ACHN (cell line): ENCODE measurements at places on chromosomes 7 and 10.

GRCh38 chr10:5274795-5275194 lies 78.2 kb downstream of the AKR1C4 start:
- DNase-seq, result no peak

- no peak for DNase-seq
Observed at GRCh38 chr10:80066809-80067208, 11.7 kb upstream of the TMEM254 start.

DNA sequence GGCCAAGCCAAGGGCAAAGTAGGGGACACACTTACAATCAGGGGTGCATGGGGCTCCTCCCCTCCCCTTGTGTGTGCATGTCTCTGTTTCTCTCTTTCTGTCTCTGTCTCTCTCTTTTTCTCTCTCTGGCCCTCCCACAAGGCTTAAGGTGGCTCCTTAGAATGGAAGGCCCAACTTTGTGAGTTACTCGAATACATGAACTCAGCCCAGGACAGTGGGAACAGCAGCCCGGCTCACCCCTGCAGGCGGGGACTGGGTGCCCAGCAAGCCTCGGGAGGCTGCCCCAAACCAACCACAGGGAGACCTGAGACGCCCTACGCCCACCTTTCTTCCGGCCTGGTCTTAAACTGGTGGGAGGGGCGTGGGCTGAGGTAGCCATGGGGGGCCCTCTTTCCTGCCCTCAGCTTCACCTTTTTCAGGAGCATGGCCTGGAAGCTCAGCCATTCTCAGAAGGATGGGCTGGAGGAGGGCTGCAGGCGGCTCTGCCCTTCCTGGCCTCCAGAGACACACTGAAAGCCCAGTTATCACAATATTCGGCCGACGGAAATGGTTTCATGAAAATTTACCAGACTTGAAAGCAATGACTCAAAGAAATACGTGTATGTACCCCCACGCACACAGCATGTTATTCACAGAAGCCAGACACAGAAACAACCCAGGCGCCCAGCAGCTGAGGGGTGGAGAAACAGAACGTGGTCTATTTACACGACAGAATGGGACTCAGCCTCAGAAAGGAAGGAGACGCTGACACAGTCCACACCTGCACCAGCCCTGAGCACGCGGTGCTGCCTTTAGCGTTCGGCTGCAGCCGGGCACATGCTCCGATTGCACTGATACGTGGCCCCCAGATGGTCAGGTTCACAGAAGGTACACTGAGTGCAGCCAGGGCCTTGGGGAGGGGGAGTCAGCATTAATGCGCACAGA lies 229.5 kb downstream of the PTPRN2 start:
- no peak for DNase-seq

DNA sequence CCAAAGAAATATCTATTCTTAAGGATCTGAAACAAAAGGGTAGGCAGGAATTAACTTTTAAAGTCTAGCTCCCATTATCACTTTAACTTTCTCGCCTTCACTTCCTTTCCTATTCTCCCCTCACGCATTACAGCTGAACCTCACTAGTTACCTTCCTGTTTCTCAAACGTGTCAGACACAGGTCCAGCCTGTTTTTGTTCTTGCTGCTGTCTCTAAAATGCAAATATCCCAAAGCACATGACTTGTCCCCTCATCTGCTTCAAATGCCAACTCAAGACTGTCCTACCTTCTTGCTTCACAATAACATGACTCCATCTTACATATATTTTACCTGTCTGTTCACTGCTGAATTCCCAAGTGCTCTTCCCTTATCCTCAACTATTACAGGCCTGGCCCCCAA lies 17.6 kb downstream of the ZDHHC6 start:
- DNase-seq, result no peak

GRCh38 chr7:151168003-151168786 lies 701 bp upstream of the GBX1 start:
- DNase-seq, result peak; percentile 59

DNA sequence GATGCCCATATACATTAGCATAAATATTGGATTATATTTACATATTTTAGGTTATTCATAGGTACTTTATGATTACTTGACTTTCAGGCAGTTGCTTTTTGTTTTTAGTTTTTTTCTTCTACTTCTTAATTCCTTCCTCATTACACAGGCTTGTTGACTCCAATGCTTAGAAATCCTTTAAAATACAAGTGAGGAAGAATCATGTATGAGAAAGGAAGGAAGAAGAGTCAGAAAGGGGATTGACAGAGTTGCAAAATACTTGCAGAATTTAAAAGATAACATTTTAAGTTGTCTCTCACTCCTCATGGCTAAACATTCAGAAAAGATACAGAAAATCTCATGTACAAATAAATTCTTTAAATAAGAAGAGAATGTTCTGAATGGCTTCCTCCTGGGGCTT lies 61.9 kb downstream of the ATXN7L1 start:
- no peak for DNase-seq

DNA sequence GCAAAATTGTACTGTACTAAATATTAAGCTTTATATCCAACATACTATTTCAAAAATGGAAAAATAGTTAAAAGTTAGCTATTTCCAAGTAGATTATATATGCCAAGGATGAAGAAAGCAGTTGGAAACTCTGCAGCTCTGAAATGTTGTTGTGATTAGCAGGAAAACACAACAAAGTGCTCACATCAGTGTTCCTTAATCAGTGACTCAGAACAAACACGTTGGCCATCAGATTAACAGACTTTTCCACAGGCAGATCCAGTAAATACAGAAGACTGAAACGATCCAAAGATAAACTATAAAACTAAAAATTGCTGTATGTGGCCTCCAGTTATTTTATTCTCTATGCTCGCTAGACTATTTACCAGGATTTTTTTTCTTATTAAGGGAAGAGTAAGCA lies 99.6 kb upstream of the SEMA3D start:
- DNase-seq, result no peak

- DNase-seq, result no peak
Observed at GRCh38 chr7:148290538-148290937, 300.0 kb upstream of the C7orf33 start.

GRCh38 chr7:2499719-2500430 lies 19.7 kb upstream of the LFNG start:
- DNase-seq, result no peak

DNA sequence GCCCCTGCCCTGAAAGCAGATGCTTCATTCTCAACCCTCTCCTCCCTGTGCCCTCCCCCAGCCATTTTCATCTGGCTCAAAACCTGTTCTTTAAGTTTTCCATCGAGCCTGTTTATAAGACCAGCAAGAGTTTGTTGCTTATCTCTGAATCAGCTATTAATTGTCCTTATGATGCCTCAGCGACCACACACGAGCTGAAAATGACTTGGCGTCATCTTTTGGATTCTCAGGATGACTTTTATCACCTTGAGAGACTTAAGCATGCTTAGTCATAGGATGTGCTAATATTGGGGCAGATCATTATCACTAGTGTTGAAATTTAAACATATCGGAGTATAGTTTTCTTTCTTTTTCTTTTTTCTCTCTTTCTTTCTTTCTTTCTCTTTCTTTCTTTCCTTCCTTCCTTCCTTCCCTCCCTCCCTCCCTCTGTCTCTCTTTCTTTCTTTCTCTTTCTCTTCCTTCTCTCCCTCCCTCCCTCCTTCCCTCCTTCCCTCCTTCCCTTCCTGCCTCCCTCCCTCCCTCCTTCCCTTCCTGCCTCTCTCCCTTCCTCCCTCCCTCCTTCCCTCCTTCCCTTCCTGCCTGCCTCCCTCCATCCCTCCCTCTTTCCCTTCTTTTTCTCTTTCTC lies 184.5 kb downstream of the PHTF2 start:
- DNase-seq, result no peak

DNA sequence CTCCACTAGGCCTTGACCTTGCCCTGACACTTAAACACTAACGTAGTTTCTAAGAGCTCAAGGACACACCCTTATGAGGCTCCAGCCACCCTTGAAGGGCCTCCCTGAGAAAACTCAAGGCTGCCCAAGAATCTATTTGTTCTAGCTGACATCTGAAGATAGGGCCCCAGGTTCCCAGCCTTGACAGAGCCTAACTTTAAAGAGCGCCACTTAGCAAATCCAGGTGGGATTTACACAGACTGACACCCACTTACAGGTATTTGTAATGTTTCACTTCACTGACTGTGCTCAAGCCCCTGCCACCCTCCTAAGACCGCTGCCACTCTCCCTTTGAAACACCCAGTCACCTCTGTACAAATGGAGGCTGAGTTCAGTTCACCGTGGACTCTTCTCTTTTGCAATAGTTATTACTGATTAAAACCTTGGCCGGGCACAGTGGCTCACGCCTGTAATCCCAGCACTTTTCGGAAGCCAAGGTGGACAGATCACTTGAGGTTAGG lies 90.4 kb downstream of the SVOPL start:
- no peak for DNase-seq

GRCh38 chr7:45626441-45627430 lies 52.6 kb downstream of the ADCY1 start:
- no peak for DNase-seq

GRCh38 chr7:66167773-66168387 lies 37.3 kb upstream of the TPST1 start:
- DNase-seq, result no peak

DNA sequence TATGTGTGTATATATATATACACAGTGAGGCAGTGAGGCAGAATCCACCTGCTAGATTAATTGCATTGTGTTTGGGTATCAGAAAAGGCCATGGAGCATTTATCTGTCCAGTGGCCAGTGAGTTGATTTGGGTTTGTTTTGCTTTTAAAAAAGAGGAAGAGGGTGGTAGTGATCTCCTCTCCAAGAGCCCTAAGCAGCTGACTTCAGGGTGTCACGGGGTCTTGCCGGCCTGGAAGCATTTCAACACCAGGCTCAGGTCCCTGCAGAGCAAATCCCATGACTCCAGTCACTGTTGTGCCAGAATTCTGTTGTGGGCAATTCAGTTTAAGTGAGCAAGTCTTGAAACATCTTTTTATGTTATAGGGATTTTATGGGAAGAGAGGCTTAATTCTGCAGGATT lies 30.6 kb upstream of the GPNMB start:
- no peak for DNase-seq

DNA sequence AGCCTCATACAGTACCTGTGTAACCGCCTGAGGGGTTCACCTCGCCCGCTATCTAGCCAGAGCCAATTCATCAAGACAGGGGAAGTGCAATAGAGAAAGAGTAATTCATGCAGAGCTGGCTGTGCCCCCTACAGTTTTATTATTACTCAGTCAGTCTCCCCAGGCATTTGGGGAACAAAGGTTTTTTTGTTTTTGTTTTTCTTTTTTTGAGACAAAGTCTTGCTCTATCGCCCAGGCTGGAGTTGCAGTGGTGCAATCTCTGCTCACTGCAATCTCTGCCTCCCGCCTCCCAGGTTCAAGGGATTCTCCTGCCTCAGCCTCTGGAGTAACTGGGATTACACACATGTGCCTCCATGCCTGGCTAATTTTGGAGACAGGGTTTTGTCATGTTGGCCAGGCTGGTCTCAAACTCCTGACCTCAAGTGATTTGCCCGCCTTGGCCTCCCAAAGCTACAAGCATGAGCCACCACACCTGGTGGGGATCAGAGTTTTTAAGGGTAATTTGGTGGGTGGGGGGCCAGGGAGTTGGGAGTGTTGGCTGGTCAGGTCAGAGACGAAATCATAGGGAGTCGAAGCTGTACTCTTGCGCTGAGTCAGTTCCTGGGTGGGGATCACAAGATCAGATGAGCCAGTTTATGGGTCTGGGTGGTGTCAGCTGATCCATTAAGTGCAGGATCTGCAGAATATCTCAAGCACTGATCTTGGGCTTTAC lies 116.5 kb downstream of the MARCHF5 start:
- no peak for DNase-seq

DNA sequence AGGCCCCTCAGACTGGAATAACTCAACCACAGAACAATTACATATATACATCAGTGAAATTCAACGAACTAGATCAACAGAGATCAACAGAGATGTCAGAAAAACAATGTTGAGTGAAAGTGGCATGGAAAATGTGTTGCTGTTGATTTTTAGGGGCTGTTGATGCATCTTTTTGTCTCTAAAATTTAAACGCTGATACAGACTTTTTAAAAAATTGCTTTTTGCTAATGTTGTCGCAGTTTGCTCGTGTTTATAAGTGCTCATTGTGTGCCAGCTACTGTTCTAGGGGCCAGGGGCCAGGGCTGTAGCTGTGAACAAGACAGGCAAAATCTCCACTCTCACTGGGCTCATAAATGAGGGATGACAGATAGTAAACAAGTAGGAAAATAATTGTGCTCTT lies 18.3 kb downstream of the TMEM248 start:
- DNase-seq, result no peak

GRCh38 chr10:78942091-78942501 lies 126.7 kb upstream of the ZMIZ1 start:
- no peak for DNase-seq

DNA sequence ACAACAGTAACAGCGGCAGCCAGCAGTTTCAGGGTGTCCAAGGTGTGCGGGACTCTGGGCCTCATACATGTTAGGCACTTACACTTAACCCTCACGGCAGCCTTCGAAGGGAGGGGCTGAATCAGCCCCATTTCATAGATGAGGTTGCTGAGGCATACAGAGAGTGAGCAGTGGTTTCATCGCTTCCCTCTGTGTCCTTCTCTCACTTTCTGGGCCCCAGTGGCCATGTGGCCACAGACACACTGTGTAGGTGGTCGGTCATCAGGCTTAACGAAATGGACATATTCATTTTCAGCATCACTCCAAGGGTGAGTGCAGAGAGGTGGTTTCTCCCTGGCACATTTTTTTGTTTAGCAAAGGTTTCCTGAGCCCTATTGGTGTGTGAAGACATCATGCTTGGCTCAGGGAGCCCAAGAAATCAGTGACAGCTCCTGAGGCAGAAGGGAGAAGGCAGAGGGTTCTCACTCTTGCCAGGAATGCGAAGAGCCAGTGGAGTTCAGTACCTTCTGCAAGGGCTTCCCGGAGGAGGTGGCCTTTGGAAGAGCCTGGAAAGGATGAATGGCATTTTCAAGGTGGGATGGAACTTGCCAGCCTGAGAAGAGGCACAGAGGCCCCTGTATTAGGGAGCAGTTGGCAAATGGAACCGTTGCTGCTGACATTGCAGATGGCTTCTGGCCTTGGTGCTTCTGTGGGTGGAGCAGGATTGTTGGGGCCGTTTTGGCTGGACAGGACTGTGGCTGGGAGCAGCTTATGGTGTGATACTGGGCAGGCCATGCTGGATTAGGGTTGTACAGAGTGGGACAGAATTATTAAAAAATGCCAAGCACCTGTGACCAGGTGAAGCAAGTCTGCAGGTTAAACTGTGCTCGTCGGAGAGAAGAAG lies 61.7 kb upstream of the PPIF start:
- no peak for DNase-seq

DNA sequence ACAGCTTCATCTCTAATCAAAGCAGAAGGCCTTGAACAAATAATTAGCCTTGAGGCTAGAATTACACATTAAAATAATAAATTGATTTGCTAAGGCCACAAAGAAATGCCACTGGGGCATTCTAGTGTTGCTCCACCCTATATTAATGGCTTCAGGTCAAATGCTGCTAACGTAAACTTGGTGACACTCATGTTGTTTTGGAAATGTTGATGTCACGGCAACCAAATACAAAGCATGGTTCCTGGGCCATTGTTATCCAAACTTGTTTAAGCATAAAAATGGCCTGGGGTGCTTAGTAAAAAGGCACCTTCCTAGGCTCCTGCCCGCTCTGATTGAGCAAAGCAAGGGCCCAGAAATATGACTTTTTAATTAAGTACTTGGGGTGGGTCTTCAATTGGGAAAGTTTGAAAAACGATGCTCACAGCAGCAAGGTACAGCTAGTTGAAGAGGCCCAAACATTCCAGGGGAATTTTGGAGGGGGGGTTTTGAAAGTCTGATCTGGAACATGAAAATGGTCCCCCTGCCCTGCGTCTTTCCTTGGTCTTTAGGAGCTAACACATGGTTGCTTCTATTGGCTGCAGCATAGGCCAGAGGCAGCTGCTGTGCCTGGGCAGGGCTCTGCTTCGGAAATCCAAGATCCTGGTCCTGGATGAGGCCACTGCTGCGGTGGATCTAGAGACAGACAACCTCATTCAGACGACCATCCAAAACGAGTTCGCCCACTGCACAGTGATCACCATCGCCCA lies 67.8 kb downstream of the ABCC2 start:
- no peak for DNase-seq
